ENCODE measurements at places on chromosomes 2 and 18. TPM values are rescaled to one million over a fixed set of nuclear protein-coding genes. Genes with fewer than 3 reads are reported as not detected.
A peak's percentile ranks its signal among the peaks of the same experiment; 100 is the strongest.

The RBM44 gene
- not detected for polyA plus RNA-seq

- DNase-seq: no peak
Measured at GRCh38 chr2:120508567-120509041, 162.7 kb downstream of the INHBB start.

DNA sequence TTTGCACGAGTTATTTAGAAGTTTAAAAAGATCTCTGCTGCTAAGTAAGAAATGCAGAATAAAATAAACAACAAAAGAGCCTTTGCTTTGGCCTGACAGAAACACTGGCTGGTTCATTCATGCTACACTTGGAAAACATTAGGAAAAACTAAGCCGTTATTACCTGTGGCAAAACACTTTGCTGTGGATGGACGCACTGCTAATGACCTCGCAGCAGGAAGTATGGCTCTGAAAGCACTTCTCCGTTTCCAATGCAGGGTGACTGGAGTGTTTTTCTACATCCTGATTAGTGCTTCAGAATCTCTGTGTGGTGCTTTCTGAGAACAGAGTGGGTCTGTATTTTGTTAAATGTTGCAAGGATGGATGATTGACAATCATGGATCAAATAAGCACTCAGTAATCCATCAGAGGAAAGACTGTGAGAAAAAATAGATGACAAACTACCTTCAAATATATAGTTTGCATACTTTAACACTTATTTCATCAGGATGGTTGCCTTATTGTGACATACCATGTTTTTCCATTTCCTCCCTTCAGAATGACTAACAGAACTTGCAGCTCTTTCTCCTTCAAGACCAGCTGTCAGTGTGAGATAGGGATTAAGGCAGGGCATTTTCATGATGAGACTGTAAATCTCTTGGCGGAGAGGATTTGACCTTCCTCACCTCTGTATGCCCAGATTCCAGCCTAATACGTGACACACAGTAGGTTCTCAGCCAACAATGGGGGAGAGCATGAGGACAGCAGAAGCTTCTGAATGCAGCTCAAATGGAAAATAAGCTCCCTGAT lies 38.0 kb downstream of the LINC00305 start:
- DNase-seq: no peak

DNA sequence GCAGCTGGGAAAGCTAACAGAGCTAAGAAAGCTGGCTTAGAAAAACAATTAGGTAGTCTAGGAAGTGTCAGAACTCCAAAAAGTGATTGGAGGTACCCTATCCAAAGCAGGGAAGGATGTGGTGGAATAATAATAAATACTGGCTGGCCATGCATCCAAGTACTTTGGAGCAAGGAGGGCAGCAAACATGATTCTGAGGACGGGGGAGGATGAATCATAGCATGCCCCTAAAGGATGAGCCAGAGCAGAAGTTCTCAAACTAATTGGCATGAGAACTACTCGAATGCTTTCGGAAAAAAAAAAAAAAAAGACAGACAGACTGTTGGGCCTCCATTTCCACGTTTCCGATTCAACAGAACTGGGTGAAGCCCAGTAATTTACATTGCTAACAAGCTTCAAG lies 2.4 kb downstream of the CWC22 start:
- DNase-seq: no peak

DNA sequence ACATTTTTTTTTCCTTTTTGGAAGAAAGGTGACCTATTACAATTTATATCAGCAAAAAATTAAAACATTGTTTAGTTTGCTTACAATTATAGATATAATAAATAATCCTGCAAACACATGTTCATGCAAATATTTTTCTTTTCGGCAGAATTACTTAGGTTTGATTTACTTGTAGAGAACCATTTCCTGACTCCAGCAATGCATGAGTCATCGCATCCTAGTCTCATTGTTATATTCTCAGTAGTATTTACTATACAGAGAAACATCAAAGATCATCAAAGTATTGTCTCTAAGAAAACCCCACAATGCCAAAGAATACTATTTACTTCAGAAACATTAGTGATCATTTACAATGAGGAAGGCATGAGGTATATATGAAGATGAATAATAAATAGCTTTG lies 40.4 kb upstream of the MTIF2 start:
- no peak for DNase-seq

- DNase-seq: no peak
Measured at GRCh38 chr2:149027590-149028250, 10.8 kb upstream of the LYPD6B start.

- no peak for DNase-seq
Measured at GRCh38 chr2:205579335-205579734, 103.0 kb upstream of the NRP2 start.

- DNase-seq: peak; percentile 45
Measured at GRCh38 chr2:202418511-202418910, 42.4 kb downstream of the BMPR2 start.

GRCh38 chr2:101770726-101771125 lies 73.2 kb downstream of the MAP4K4 start:
- peak; percentile 66 for DNase-seq
